ENCODE measurements at places on chromosomes 1 and 21.

DNA sequence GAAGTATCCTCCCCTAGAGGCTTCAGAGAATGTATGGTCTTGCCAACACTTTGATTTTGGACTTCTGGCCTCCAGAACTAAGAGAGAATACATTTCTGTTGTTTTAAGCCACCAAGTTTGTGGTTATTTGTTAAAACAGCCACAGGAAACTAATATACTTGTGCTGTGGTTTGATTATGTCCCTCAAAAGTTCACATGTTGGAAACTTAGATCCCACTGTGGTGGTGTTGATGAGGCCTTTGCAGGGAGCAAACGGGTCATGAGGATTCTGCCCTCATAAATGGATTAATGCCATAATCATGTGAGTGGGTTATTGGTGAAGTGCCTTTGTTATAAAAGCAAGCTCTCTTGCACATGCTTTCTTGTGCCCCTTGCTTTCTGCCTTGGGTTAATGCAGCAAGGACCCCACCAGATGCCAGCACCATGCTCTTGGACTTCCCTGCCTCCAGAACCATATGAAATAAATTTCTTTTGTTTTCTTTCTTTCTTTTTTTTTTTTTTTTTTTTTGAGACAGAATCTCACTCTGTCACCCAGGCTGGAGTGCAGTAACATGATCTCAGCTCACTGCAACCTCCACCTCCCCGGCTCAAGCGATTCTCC, 157.3 kb downstream of the CLIC6 start:
- no peak for DNase-seq

DNA sequence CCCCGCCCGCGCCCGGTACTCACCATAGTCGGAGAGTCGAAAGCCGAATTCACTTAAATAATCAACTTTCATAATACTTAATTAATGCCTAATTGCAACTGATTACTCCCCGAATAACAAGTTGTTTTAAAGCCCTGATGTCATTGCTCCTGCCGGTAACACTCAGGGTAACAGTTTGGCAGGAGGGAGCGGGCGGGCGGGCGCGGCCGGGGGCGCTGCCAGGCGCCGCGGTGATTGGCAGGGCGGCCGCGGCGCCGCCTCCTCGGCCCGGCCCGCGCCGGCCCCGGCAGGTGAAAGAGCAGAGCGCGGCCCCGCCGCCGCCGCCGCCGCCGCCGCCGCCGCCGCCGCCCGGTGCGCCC, 102.2 kb downstream of the CASZ1 start:
- DNase-seq: no peak

DNA sequence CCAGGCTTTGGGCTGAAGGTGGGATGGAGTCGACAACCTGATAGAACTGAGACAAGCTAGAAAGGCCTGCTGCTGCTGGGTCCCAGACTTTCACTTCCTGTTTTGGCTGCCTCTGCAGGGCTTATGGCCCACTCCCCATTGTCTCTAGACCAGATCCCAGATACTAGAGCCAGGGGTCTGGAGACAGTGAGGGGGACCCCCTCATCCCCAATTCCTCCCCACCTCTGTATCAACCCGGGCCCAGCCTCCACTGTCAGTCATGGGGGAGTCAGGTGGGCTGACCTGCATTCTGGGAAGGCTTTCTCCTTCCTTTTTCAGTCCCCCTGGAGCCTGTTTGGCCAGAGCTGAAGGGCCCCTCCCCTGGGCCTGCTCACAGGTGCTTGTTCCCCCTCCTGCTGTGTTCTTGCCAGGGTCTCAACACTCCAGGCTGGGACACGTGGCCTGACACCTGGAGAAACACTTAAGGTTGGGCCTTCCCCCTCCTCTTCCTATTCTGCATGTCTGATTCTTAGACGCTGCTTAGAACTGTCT, 18.0 kb upstream of the ETV3L start:
- DNase-seq: no peak

GRCh38 chr21:31576428-31576827, 83.1 kb upstream of the SOD1 start:
- DNase-seq: no peak

DNA sequence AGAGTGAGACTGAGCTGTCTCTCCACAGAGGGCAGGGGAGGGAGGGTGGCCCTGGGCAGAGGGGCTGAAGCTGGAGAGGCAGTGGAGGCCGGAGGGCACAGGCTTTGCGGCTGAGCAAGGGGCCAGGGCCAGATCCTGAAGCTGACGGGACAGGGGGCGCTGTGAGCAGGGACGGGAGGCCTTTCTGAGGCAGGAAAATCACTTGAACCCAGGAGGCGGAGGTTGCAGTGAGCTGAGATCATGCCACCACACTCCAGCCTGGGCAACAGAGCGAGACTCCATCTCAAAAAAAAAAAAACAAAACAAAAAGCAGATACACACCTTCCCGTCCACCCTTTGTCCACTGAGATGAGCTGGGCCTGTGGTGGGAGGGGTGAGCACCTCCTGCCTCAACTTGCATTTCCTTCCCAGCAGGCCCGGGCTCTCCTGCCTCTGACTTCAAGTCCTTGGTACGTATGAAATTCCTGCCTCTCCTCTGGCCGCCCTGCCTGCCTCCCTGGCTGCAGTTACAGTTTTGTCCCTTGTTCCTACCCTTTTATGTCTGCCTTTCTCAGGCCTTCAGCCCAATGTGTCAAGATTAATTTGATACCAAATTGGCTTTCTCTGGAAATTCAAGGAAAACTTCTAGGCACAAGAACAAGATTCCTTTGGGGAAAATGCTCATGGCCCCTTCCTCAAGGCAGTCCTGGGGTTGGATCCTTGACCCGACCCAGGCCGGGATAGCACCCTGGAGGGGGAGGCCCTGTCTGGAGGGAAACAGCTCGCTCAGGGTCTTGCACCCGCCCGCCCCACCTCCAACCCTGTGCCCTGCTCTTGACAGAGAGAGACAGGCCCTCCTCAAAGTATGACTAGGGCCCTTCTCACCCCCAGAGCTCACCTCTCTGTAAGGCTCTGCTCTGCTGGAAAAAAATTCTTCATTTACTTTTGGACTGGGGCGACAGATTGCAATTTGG, 11.2 kb upstream of the ADAMTSL4 start:
- DNase-seq: peak; percentile 58

DNA sequence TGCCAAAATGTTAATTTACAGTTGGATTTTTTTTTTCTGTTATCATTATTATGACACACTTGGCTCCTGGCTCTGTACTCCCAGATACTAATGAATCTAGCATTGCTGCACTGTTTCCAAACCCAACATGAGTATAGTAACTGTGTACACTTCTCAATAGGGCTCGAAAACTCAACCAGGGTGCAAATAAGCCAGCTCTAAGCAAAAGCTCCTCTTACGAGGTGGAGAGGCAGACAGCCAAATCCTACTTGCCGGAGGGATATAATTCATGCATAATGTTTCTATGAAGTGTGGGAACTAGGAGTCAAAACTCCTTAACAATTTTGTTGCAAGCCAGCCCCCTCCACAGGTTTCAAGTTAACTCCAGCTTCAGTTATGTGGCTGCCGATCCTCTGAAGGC, 510.4 kb upstream of the ZP4 start:
- no peak for DNase-seq

- DNase-seq: peak; percentile 50
These were observed 20.0 kb downstream of the MEF2D start for GRCh38 chr1:156480411-156481192.

GRCh38 chr1:202599669-202600431, 110.4 kb downstream of the SYT2 start:
- DNase-seq: peak; percentile 89

- DNase-seq: no peak
These were observed 119.3 kb downstream of the CRYAA start for GRCh38 chr21:43287795-43288755.

- DNase-seq: no peak
These were observed 69.5 kb upstream of the DESI2 start for GRCh38 chr1:244583358-244583982.

GRCh38 chr1:247998811-247999210, 14.6 kb upstream of the OR2L5 start:
- DNase-seq: no peak

DNA sequence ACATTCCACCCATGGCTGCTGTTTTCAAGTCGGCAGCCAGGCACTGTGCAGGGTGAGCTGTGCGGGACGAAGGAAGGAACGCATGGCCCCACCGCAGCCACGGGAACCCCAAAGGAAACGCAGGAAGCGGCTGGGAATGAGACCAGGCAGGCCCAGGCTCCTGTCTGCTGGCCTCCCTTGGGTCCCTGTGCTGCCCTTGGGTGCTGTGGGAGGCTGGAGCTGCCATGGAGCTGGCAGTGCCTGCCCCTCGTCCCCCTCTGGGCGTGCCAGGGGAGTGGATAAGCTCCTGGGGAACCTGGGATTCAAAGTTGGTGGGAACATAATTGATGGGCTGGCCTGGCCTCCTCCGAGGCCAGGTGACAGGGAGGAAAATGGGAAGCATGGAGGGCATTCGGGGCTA, 5.3 kb upstream of the KRTAP10-4 start:
- DNase-seq: no peak

DNA sequence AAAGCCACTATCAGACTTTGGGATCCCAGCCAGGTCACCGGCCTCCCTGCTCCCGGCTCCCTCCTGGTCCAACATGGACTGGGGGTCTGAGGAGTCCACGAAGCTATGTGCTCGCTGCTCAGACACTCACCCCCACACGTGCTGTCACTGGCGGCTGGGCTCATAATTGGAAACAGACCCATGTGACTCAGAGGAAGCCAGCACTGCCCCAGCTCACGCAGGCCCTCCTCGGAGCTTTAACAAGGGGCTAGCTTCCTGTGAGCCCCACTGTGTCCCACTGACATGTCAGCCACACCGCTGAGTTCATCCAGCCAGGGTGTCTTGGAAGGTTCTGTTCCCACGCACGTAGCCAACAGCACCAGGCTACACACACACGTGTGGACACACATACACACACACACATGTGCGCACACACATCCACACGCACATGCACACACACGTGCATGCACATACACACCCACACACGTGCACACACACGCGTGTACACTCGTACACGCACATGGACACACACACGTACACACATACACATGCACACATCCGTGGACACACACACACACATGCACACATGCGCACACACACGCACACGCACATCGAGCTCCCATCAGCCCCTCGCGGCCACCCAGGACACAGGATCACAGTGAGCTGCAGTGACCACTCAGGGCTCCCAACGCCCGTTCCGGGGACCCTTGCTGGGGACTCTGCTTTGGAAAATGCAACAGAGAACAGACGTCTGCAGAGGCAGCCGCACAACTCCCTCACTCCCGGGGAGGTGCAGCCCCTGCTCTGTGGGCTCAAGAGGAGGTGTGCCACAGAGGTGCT, 18.4 kb upstream of the COL6A2 start:
- DNase-seq: peak; percentile 91

- no peak for DNase-seq
These were observed 16.1 kb downstream of the H6PD start for GRCh38 chr1:9250411-9251381.

GRCh38 chr1:226132728-226133503, 53.6 kb downstream of the ACBD3 start:
- DNase-seq: no peak

- DNase-seq: no peak
These were observed 43.0 kb downstream of the GALNT2 start for GRCh38 chr1:230109895-230110667.
